ENCODE measurements at places on chromosomes 11 and 22.

DNA sequence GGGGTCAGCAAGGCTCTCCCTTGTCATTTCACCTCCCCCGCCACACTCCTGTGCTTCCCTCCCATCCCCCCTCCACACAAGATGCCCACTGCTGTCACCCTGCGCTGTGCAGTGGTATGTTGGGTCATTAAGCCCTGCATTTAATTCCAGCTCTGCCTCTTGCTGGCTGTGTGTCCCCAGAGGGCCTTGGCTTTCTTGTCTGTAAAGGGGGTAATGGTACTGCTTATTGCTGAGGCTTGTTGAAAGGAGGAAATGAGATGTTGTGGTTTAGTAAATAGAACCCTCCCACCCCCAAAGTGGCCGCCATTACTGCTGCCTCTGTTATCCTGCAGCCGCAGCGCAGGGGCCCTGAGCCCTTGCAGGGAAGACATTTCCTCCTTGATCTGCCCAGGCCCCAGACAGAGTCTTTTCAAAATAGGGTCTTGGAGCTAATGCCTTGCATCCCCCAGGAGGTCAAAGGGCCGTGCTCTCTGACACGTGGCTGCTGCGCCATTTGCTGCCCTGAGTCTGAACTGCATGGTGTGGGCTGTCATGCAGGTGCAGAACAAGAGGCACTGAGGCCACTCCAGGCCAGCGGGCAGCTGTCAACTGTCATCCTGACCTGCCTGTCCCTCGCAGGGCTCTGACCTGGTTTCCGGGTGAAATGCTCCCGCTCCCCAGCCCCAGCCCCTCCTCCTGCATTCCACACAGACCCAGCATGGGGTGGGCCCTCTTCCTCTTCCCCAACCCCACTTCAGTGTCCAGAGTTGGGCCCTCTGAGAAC is 18.7 kb downstream of the PVALB start:
- no peak for DNase-seq

GRCh38 chr22:27846910-27847309 is 45.4 kb upstream of the MN1 start:
- DNase-seq: no peak

DNA sequence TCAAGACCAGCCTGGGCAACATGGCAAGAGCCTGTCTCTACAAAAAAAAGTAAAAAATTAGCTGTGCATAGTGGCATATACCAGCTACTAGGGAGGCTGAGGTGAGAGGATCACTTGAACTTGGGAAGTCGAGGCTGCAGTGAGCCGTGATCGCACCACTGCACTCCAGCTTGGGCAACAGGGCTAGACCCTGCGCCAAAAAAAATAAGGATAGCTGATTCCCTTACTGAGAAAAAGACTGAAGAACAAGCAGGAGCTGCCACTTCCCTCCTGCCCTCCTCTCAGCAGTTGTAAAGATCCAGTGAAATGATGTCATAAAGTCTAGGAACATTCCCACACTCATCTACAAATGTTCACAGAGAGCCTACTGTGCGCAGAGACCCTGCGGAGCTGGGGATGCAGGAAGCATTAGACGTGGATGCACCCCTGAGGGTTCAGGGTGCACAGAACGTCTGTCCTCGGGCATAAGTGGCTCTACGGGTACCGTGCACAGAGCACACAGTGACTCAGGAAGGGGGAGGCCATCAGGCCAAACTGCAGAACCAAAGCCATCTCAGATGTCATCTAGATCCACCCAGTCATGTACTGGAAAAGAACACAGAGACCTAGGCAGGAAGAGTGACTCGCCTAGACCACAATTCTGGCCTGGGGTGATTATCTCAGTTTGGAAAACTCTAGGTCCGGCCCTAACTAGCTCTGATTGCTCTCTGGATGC is 11.7 kb downstream of the SEC14L2 start:
- DNase-seq: no peak

DNA sequence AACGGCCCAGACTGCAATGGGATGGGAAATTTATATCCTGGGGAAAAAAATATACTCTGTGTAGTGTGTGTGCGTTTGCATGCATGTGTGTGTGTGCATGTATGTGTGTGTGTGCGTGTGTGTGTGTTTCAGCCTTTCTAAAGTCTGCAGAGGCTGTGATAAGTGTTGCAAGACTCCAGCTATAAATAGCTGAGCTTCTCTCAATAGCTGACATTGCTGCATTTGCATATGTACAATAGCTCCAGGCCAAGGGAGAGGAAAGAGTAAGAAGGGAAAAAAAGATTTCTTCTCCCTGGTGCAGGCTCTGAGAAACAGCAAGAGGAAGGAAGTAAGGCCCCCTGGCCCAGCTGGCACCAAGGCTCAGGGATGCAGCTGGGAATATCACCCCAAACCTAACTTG is 483.0 kb downstream of the MN1 start:
- DNase-seq: no peak

GRCh38 chr22:42473484-42474193 is 41.4 kb upstream of the NFAM1 start:
- DNase-seq: peak; percentile 7

DNA sequence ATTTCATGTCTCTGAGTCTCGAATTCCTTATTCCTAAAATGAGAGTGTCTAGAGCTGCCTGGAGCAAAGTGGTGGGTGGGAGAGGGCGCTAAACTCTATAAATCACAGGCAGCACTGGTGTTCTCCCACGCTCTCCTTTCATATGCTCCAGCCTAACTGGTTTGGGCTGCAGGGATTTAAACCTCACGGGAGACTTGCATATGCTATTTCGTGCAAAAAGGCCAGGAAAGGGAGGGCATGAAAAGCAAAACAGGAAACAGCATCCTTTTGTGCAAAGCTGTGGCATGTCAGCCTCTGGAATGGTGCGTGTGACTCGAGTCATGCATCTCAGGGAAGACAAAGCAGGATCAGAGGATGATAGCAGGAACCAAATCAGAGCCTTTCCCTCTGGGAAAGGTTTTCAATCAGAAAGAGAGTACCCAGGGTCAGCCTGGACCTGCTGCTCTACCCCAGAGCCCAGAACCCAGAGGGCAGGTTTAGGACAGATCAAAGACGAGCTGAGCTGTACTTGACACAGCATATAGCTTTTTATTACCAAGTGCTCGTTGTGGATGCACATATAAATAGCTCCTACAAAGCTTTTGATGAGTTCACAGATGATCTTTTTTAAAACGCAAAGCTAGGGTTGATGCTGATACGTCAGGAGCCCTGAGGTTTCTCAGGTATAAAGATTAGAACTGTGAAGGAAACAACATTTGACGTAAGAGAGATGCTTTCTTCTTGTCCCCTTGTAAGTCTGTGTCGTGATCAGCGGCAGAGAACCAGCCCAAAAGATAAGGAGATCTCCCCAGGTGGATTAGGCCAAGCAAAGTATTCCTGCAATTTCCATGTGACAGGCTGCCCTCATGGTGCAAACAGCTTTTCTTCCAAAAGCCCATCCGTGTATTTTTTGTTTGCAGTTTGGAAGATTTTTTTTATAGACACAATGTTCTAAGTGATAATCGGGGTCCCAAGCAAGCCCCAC is 46.2 kb upstream of the YWHAH start:
- DNase-seq: no peak

- no peak for DNase-seq
Observed at GRCh38 chr22:42145175-42145574, 14.6 kb upstream of the CYP2D6 start.

GRCh38 chr11:124867700-124868099 is 2.5 kb downstream of the ROBO3 start:
- DNase-seq: no peak

- no peak for DNase-seq
Observed at GRCh38 chr22:35435201-35435740, 35.3 kb downstream of the MCM5 start.

DNA sequence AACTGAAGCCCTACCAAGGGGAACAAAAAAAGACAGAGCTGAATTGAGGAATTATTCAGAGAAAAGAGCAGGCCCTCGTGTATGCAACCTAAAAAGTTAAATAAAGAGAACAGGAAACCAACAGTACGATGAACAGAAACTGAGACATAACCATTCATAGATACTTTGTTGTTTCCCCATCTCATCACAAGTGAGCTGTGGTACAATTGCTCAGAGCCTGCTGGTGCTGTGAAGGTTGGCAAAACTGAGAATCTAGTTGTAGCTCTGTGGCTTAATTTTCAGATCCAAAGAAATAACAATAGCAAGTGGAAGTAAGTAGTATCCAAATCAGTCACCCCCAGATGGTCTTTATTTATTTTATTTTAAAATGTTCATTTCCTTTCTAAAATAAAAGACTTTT is 37.7 kb upstream of the BLID start:
- no peak for DNase-seq

- DNase-seq: no peak
Observed at GRCh38 chr11:84215672-84216071, 929.5 kb upstream of the CCDC90B start.

GRCh38 chr11:122487669-122488068 is 167.9 kb upstream of the UBASH3B start:
- DNase-seq: no peak

- DNase-seq: no peak
Observed at GRCh38 chr11:1226986-1227550, 4.2 kb downstream of the MUC5B start.

DNA sequence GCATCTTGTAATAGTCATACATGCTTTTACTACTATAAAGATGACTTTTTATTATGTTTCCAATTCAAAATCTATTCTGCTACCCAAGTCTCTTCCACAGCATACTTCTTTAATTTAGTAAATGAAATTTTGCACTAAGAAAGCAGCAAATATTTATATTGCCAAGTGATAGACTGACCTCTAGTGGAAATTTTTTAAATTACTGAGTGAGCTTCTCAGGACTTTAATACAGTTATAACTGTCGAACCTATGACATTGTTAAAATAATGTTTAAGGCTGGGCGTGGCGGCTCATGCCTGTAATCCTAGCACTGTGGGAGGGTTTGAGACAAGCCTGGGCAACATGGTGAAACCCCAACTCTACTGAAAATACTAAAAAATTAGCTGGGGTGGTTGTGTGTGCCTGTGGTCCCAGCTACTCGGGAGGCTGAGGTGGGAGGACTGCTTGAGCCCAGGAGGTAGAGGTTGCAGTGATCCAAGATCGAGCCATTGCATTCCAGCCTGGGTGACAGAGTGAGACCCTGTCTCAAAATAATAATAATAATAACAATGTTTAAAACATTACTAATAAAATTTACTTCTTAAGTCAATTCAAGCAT is 27.3 kb downstream of the STK33 start:
- peak; percentile 20 for DNase-seq

DNA sequence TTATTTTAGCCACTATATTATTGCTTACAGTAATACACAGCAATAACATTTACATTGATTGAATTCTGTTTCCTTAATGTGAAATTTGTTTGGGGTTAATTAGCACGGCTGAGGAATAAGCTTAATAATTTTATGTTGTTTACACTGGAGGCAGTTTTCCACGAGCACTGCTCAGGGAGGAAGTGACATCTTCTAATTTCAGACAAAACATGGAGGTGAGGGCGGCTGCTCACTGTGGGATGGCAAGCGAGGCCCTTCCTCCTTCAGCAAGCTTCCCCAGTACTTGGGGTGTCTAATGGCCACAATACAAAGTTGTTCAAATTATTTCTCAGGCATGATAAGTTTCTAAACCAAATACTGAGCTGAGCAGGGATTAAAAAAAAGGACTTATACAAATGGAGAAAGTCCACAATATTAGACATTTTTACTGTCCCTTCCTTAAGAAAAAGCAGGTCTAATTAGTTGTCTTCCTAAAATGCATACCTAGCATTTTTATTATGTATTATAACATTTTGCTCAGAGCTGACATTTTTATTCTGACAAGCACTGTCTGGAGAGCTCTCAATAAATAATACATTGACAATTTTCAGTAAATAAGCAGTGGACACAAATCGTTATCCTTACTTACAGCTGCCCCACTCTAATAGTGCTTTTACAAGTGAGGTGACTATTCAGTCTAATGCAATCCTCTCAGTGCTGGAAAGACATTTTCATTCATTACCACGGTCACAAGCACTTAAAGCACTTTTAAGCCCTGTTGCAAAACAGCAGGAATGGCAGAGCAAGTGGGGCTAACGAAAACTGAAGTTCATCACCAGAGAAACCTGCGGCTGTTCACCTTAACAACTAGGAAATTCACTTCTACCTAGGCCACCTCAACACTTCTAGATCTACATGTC is 56.2 kb downstream of the SOX6 start:
- no peak for DNase-seq

- DNase-seq: no peak
Observed at GRCh38 chr22:49005557-49005956, 822.1 kb downstream of the BRD1 start.

DNA sequence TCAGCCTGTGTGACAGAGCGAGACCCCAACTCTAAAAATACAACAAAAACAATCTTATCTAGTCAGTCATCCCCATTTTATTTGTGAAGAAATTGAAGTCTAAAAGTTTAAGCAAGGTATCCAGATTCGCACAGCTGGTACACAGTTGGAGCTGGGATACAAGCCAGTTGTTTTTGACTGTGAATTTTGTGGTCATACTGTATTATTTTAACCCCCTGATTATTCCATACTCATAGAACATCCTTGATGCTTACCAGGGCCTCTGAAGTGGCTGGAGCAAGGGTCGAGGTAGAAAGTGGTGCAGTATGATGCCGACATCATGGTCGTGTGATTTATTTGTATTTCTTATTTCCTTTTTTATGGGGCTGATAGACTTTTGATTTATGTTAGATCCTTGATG is 50.0 kb downstream of the BID start:
- no peak for DNase-seq

DNA sequence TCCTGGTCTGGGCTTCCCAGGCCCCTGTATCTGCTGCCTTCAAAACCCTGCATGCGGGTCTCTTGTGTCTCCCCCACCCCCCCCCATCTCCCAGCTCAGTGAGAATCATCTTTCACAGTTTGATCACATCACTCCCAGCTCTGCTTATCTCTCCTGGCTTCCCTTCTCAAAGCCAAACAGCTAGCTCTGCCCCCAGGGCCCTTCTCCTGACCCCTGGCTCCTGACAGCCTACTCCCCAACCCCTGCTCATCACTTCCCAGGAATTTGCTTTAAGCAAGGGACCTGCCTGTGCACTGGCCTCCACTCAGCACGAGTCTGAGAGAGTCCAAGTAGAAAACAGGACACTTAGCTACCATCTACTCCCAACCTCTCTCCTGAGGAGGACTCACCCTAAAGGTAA is 342.7 kb downstream of the TENM4 start:
- no peak for DNase-seq

GRCh38 chr11:8477680-8478079 is 116.3 kb downstream of the STK33 start:
- DNase-seq: no peak

- DNase-seq: no peak
Observed at GRCh38 chr11:105230586-105230985, 91.0 kb upstream of the CARD18 start.

- no peak for DNase-seq
Observed at GRCh38 chr11:108886660-108887009, 221.8 kb downstream of the DDX10 start.

DNA sequence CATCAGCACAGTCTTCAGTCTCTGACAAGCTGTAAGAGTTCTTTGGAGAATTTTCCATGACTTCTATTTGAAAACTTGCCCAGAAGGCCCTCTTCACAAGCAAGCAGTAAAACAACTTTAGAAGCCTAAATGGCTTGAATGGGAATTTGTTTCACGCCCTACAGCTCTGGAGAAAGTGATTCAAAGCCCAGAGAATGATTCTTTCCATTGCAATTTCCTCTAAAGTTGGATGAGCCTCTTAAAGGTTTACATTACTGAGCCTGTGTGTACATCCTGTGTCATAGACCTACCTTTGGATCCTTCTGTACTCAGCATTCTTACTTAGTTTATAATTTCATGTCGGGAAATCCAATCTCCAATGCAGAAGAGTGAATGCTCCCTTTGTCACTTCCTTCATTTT is 6.8 kb upstream of the OR8B3 start:
- DNase-seq: no peak
